Fibroblast of the aortic adventitia (primary cell): ENCODE measurements at places on chromosomes 5 and 9. TPM values are rescaled to one million over a fixed set of nuclear protein-coding genes. Genes with fewer than 3 reads are reported as not detected.

Gene PCDHA10
- total RNA-seq, result under 0.01 and 0.09 TPM in 2 replicates

Gene FOXD4L6
- not detected in 2 replicates for total RNA-seq

Gene SPATA31A6
- total RNA-seq, result under 0.01 TPM in 1 of 2 replicates, not detected in the other

Gene SPATA31D4
- not detected in 2 replicates for total RNA-seq

Gene ANKRD18A
- total RNA-seq, result 0.09 TPM in 1 of 2 replicates, not detected in the other

Gene NXNL2
- 0.74 and 1.1 TPM in 2 replicates for total RNA-seq

Gene WWC1
- 0.45 and 2.7 TPM in 2 replicates for total RNA-seq
